GM23248 (cell line): ENCODE measurements at places on chromosomes 5 and 9. TPM values are rescaled to one million over a fixed set of nuclear protein-coding genes. Genes with fewer than 3 reads are reported as not detected.

GRCh38 chr5:89034588-89034987 is 151.6 kb upstream of the MEF2C start:
- no peak overlapping the region for H3K4me3 ChIP-seq
- no peaks in the 10 kb centered on the region for H3K36me3 ChIP-seq
- H3K27ac ChIP-seq = no peak overlapping the region
- DNase-seq = peak; percentile 46
- H3K4me1 ChIP-seq = peaks cover 28% of the 10 kb centered on the region
- H3K27me3 ChIP-seq = no peaks in the 10 kb centered on the region; the same call in 1 of the 2 replicates

- no peaks in the 10 kb centered on the region for H3K4me1 ChIP-seq
- no peak overlapping the region for H3K27ac ChIP-seq
- H3K27me3 ChIP-seq = no peaks in the 10 kb centered on the region
- H3K4me3 ChIP-seq = no peak overlapping the region
- no peak for DNase-seq
Observed at GRCh38 chr9:72923077-72923476, 29.8 kb downstream of the ALDH1A1 start.

GRCh38 chr5:77333451-77334123 is 123.1 kb downstream of the PDE8B start:
- no peaks in the 10 kb centered on the region for H3K4me1 ChIP-seq
- no peaks in the 10 kb centered on the region for H3K27me3 ChIP-seq
- no peak overlapping the region for H3K27ac ChIP-seq
- H3K36me3 ChIP-seq = no peaks in the 10 kb centered on the region
- no peak overlapping the region for H3K4me3 ChIP-seq

DNA sequence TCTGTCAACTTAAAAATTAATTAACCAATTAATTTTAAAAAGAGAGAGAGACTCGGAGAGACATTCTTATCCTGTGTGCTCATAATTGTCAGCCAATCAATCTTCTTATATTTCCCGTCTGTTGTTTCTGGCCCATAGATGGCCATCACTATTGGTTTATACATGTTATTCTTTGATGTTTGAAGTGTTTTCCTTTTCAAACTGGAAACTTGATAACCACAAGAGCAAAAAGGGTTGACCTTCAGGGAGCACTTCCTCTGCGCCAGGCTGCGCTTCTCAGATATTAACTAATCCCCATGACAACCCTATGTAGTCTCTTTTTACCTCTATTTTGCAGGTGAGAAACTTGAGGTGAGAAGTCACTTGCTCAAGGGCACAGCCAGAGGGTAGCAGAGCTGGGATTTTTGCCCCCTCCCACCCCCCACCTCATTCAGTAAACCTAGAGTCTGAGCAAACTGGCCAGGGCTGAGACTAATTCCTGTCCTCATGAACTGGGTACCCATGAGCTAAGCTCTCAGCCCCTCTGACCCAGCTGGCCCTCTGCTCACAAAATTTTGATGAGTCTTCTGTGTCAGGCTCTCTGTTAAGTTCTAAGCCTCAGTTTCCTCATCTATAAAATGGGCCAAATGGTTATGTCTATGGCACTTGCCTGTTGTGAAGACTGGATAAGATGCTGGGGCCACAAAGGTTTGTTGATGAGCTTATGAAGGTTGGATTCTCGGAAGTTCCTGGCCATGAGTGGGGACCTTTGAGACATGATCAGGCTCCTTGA is 86.0 kb upstream of the SH3PXD2B start:
- H3K27me3 ChIP-seq = peaks cover 54% of the 10 kb centered on the region
- no peak for DNase-seq
- H3K4me3 ChIP-seq = no peak overlapping the region
- H3K27ac ChIP-seq = no peak overlapping the region
- H3K4me1 ChIP-seq = no peaks in the 10 kb centered on the region
- H3K36me3 ChIP-seq = no peaks in the 10 kb centered on the region

The FST gene
- total RNA-seq = 61.2 and 87.0 TPM in 2 replicates

DNA sequence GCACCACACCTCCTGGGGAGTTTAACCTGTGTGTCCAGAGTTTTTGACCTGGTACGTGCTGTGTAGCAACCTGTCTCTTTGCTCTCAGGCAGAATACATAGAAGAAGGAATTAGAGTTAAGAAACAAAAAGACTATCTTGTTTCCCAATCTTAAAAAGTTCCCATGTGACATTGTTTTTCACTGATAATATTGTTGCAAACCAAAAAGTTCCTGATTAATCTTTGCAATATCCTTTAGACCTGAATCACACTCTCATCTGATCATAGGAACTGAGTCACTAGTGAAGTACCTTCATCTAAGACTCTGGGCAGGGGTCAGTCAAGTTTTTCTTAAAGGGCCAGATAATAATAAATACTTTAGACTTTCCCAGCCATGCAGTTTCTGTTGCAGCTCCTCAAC is 35.1 kb downstream of the BASP1 start:
- H3K4me1 ChIP-seq = peaks cover 71% of the 10 kb centered on the region
- H3K36me3 ChIP-seq = 0 out of 2 replicates have a peak, but pooled peaks cover 2% of the 10 kb centered on the region
- 0 out of 2 replicates have a peak overlapping the region, but pooled peaks have one; percentile 21 for H3K4me3 ChIP-seq
- peak overlapping the region; percentile 22 for H3K27ac ChIP-seq
- DNase-seq = peak; percentile 37

DNA sequence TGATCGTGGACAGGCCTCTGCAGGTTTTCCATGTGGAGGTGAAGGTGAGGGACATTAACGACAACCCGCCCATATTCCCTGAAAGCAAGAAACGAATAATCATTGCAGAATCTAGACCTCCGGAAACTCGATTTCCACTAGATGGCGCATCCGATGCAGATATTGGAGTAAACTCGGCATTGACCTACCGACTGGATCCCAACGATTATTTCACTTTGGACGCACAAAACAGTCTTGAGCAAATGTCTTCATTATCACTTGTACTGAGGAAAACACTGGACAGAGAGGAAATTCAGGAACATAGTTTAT is 621 bp downstream of the PCDHA13 start:
- no peak overlapping the region for H3K4me3 ChIP-seq
- H3K27ac ChIP-seq = no peak overlapping the region
- H3K36me3 ChIP-seq = no peaks in the 10 kb centered on the region
- H3K27me3 ChIP-seq = no peaks in the 10 kb centered on the region
- H3K4me1 ChIP-seq = no peaks in the 10 kb centered on the region

- no peaks in the 10 kb centered on the region for H3K27me3 ChIP-seq
- no peak overlapping the region for H3K4me3 ChIP-seq
- no peak overlapping the region for H3K27ac ChIP-seq
Observed at GRCh38 chr5:73336366-73336765, 112.2 kb downstream of the FOXD1 start.

DNA sequence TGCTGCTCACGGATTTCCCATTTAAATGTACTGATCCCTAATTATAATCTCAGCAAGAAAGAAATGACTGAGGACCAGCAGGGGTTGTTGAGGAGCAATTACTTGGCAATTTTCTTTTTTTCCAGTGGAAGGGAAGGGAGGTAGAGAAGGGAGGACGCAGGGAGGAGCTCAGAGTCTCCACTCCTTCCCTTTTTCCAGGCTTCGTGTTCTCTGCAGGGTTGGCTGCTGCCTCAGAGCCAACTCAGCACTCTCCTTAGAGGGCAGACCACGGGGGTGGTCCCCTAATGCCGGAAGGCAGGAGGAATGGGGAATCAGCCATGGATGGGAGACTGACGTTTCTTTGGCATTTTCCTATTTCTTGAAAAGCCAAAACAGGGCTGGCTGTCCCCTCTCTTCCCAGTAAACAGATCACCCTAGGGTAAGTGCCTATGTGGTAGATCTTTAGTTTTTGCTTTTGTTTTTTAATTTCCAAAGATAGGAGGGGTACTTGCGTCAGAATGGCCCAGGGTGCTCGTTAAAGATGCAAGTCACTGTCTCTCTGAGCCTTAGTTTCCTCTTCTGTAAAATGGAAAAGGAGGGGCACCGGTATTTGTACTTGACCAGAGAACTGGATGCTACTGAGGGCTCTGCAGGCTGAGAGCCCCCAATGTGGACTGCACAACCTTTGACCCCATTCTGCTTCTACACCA is 39.6 kb upstream of the LCP2 start:
- no peaks in the 10 kb centered on the region for H3K36me3 ChIP-seq
- no peak for DNase-seq
- no peaks in the 10 kb centered on the region; the same call in 1 of the 2 replicates for H3K27me3 ChIP-seq
- no peaks in the 10 kb centered on the region for H3K4me1 ChIP-seq

- H3K27ac ChIP-seq = no peak overlapping the region
- no peaks in the 10 kb centered on the region for H3K36me3 ChIP-seq
- no peak for DNase-seq
- H3K4me3 ChIP-seq = peak overlapping the region; percentile 73
Observed at GRCh38 chr9:97502222-97502983, 937 bp downstream of the TMOD1 start.

The SHISAL2B gene
- not detected in 2 replicates for total RNA-seq

The ABLIM3 gene
- total RNA-seq = 5.6 and 7.9 TPM in 2 replicates

GRCh38 chr9:131625790-131626670 is 80.7 kb downstream of the PRRT1B start:
- H3K27ac ChIP-seq = no peak overlapping the region
- no peak for DNase-seq
- H3K27me3 ChIP-seq = no peaks in the 10 kb centered on the region
- peaks cover 7% of the 10 kb centered on the region; the same call in 1 of the 2 replicates for H3K4me1 ChIP-seq
- H3K36me3 ChIP-seq = no peaks in the 10 kb centered on the region

GRCh38 chr9:98775831-98776441 is 20.4 kb downstream of the ANKS6 start:
- DNase-seq = peak; percentile 75
- H3K27ac ChIP-seq = no peak overlapping the region
- no peaks in the 10 kb centered on the region for H3K27me3 ChIP-seq
- no peak overlapping the region for H3K4me3 ChIP-seq

GRCh38 chr5:122310889-122311288 is 1.1 kb upstream of the SNCAIP start:
- H3K27ac ChIP-seq = peak overlapping the region; percentile 49
- H3K36me3 ChIP-seq = no peaks in the 10 kb centered on the region
- DNase-seq = peak; percentile 69
- H3K4me1 ChIP-seq = 0 out of 2 replicates have a peak, but pooled peaks cover 7% of the 10 kb centered on the region
- H3K27me3 ChIP-seq = no peaks in the 10 kb centered on the region

DNA sequence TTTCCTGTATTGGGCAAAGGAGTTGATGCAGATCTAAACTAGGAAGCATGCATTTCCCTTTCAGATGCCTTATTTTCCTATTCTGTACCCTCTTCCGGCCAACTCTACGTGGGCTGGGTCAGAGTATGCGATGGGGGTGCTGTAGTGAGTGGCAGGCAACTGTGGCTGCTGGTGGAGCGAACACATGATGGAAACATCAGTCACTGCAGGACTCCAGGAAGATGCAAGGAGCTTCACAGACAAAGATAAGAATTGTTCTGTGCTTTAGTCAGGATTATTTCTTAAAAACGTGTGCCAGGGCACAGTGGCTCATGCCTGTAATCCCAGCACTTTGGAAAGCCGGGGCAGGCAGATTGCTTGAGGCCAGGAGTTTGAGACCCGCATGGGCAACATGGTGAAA is 75.1 kb downstream of the PSAT1 start:
- peaks cover 39% of the 10 kb centered on the region for H3K27me3 ChIP-seq
- no peaks in the 10 kb centered on the region for H3K36me3 ChIP-seq
- H3K4me3 ChIP-seq = no peak overlapping the region
- H3K27ac ChIP-seq = no peak overlapping the region
- no peaks in the 10 kb centered on the region for H3K4me1 ChIP-seq

DNA sequence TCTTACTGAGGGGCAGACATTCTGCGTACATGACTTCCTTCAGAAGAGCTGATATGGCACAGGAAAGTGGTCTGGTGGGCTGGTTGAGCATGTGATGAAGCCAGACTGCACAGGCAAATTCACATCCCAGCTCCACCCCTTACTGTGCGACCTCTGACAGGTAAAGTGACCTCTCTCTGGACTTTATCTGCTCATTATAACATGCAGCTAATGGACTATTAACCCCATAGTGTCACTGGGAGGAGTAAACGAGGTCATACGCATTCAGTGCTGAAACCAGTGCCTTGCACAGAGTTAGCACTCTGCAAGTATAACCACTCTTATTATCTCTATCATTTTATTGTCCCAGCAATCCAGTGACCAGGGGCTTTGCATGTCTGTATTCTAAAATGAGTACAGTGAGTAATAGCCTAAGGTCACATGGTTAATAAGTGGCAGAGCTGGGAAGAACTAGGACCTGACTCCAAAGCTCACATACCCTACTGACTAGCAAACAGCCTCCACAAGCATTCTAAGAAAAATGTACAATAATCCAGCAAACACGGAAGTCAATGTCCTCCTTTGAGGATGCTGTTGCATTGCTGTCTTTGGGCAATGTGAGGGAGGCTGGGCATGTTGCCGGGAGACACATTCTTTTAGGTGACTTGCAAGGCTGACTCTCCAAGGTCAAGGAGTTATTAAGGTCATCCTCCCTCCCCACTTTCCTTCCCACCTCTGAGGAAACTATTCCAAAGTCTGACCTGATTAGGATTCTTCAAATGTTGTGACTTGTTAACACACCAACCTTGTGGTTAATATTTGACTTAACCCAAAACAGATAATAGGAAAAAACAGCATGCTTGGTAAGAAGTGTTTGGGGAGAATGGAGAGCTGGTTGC is 19.0 kb downstream of the GLRX start:
- no peak overlapping the region for H3K27ac ChIP-seq
- H3K4me3 ChIP-seq = no peak overlapping the region
- 0 out of 2 replicates have a peak, but pooled peaks cover 5% of the 10 kb centered on the region for H3K36me3 ChIP-seq
- no peaks in the 10 kb centered on the region for H3K27me3 ChIP-seq
- DNase-seq = peak; percentile 35

- no peaks in the 10 kb centered on the region for H3K4me1 ChIP-seq
- H3K27me3 ChIP-seq = no peaks in the 10 kb centered on the region
- DNase-seq = peak; percentile 31
- peak overlapping the region; percentile 32 for H3K4me3 ChIP-seq
Observed at GRCh38 chr9:91933556-91934352, 16.3 kb downstream of the ROR2 start.

DNA sequence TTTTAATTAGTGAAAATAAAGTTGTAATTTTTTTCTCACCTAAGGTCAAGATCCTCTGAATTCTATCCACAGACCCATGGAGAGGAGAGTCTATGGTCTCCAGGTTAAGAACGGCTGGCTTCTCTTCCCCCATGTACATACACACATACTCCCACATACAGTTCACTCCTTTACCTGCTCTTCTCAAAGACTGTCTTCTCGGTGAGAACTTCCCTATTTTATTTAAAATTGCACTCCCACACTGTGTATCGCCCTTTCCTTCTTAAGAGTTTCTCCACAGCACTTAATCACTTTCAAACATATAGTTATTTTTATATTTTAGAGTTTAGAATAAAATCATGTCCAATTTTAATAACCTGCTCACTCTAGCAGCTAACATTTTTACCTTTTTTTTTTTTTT is 3.6 kb upstream of the JADE2 start:
- H3K27ac ChIP-seq = no peak overlapping the region
- H3K27me3 ChIP-seq = no peaks in the 10 kb centered on the region
- H3K4me1 ChIP-seq = no peaks in the 10 kb centered on the region
- no peak overlapping the region for H3K4me3 ChIP-seq

GRCh38 chr5:128536254-128537220 is 1.5 kb downstream of the FBN2 start:
- peaks cover 3% of the 10 kb centered on the region; the same call in 1 of the 2 replicates for H3K4me1 ChIP-seq
- no peak overlapping the region for H3K27ac ChIP-seq
- 0 out of 2 replicates have a peak, but pooled peaks cover 4% of the 10 kb centered on the region for H3K27me3 ChIP-seq
- H3K36me3 ChIP-seq = no peaks in the 10 kb centered on the region; the same call in 1 of the 2 replicates
- H3K4me3 ChIP-seq = peak overlapping the region; percentile 82

DNA sequence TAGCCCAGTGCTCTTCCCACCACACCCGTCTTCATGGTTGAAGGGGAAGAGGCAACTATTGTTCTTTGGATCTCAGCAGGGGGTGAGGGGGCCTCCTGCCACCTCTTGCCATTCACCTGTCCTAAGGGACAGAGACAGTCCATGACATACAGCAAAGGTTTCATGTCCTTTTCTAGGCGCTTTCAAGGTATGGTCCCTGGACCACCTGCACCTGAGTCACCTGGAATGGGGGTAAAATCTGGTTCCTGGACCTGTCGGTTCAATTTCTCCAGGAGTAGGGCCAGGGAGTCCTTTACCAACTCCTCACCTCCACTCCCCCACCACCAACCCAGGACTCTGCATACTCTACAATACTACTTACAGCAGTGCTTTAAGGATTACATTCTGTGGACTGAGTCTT is 33.5 kb upstream of the SAP30L start:
- H3K27me3 ChIP-seq = no peaks in the 10 kb centered on the region
- peaks cover 22% of the 10 kb centered on the region; the same call in 1 of the 2 replicates for H3K36me3 ChIP-seq
- no peak for DNase-seq
